CD4-positive, alpha-beta T cell treated with Interleukin-10 for 1 hour (primary cell): ENCODE measurements at places on chromosomes 3 and 15.

- DNase-seq: no peak
Measured at GRCh38 chr3:73614419-73614818, 10.3 kb downstream of the PDZRN3 start.

GRCh38 chr3:107461721-107462120 lies 61.0 kb upstream of the BBX start:
- DNase-seq: no peak

DNA sequence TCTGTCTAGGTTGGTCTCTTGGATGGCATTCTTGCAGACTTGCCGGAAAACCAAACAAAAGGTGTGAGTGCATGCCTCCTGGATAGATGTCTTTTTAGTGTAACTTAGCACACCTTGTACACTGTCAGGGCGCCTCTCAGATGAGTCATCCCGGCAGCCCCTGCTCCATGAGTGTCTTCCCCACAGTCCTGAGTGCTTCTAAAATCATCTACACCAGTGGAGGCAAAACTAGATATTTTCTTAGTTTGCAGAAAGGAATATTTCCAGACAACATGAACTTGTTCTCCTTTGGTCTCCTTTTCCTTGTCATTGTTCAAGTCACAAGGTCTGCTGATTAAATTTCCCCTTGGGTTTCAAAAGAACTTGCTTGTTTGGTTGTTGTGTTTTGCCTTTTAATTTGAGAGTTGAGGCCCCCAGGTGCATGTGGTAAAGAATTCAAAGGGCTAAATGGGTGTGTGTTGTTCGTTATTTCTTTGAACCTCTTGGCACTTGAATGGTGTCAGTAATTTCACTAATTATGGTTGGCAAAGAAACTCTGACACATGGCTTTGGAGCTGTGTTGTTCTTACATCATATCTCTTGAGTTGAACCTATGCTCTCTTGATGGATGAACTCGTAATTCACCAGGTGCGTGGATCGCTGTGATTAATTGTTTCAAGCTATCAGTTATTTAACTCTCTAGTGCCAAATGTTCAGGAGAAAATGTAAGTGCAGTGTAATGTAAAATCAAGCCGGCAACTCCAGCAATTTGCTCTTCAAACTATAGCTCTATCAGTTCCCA lies 98.2 kb downstream of the IGF1R start:
- no peak for DNase-seq

DNA sequence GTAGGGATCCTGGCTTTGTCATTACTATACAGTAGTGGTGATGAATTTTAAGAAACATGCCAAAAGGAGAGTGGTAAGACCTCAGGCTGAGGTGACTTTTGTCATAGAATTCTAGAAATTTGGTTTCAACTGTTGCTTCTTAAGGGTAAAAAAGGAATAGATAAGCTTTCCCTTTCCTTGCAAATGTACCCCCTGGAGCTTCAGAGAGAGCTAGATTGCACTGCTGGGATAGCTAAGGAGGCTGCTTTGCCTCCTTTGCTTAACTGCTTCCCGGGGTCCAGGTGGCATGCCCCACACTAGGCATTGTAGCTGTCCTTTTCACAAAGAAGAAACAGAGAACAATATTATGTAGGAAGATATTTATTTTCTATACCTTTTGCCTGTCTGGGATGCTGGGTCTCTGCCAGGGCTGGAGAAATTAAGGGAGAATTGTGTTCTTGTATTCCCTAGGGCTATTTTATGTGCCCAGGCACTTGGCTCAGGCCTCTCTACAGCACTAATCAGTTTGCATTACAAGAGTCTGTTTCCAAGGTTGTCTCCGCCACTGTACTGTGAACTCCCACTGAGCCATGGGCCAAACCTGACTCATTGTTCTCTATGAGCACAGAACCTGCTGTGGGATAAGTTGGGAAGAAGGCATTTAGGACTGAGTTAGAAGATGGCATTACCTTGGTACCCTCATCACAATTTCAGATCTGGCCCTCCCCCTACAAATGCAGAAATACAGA lies 460.0 kb downstream of the PDCD6IP start:
- DNase-seq: no peak

DNA sequence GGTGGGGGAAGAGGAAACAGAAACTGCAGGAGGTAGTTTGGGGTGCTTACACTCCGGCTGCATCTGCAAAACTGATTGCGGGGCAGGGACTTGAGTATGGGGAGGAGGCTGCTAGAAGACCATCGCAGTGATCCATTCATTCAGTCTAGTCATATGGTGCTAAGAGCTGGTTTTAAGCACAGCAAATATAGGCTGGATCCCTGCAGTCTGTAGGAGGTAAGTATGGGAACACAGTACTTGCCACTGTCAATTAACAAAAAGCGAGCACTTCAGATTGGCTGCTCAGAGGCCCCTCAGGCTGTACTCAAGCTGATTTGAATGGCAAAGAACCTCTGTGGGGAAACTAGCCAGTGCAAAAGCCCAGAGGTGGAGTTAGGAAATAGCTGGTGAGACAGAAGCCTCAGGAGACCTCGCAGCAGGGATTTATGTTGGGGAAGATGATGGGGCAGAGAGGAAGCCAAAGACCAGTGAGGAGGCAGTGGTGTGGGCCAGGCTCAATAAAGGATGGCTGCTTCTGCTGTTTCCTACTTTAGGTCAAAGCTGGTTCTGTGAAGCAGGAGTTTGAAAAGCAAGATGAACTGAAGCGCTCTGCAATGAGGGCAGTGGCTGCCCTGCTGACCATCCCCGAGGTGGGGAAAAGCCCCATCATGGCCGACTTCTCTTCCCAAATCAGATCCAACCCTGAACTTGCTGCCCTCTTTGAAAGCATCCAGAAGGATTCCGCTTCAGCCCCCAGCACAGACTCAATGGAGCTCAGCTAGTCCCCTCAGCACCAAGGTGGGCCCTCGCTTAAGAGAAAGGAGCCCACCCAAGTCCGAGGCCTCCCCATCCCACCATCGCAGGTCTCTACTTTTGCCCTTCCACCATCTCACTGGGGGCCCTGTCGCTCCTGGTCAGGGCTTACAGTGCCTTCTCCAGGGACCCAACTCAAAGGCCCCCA lies 7.9 kb downstream of the RPL32 start:
- DNase-seq: no peak

DNA sequence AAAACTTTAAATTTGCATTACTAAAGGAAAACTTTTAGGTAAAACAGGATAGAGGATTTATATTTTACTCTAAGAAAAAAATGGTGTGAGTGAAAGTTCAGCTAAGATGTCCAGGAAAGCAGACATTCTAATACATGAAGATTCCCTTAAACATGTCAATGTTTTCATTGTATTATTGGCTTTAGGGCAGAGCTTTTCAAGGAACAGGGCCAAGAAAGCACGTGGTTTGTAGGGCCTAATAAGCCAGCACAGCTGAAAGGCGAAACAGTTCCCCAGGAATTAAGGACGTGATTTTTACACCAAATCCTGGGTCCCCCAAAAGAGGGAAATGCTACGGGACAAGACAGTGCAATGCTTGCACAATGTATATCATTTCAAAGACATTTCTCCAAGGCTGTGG lies 48.6 kb upstream of the MKRN3 start:
- DNase-seq: no peak

- DNase-seq: no peak
Measured at GRCh38 chr3:179452176-179452564, 900 bp upstream of the GNB4 start.
